DMS79 (cell line): ENCODE measurements at places on chromosomes 6 and 20.
A peak's percentile ranks its signal among the peaks of the same experiment; 100 is the strongest.

DNA sequence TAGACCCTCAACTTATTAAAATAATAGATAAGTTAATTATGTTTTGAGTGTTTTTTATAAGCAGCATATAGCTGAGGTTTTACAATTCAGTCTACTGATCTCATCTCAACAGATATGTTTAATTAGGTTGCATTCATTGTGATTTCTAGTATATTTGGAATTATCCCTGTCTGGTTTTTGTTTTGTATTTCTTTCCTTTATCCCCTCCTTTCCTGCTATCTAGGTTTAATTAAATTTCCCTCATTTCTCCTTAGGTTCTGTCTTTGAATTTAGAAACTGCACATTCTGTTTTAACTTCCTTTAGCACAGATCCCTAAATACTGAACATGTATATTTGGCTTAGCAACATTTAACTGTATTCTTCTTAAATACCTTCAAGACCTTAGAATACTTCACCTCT lies 4.9 kb upstream of the SUMO4 start:
- DNase-seq, result no peak

DNA sequence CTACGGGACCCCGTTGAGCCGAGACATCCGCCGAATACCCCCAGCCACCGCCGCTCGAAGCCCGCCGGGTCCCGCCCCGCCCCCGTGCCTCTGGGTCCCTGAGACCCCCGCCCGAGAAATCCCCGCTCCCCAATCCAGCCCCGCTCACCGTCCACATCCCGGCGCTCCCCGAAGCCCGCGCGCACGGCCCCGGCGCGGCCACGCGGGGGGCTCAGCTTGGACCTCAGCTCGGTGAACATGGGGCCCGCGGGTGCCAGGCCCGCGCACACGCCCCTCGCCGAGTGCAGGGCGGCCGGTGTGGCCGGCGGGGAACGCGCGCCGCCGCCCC lies 249 bp downstream of the SAMD10 start:
- DNase-seq, result no peak

DNA sequence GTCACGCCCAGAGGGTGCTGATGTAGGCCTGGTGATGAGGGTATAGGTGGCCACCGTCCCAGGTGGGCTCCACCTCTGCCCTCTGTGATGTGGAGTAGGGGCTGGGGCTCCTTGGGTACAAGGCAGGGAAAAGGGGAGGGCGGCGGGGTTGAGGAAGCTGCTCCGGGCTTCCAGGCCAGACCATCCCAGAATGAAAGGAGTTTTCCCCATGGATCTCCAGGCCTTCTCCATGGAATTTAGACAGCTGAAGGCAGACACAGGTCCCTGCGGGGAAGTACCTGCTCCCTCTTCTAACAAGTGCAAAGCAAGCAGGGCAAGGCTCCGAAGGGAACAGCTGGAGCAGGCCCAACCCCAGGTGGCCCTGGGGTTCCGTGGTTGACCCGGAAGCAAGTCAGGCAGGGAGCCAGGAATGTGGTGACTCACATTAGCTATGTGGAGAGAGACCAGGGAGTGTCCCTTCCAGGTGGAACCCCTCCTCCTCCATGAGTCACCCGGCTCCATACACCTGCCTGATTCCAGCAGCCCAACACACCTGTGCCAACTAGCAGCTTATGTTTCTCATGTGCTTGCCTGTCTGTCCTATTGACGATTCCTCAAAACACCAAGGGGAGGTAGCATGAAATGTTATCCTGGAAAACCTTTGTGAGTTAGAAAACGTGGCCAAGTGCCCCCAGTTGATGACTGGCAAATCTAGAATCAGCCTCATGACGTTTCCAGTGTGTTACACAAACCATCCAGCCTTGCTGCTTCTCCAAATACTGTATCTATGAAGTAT lies 59.7 kb upstream of the SNX9 start:
- DNase-seq, result peak; percentile 96

- no peak for DNase-seq
These were observed 131.3 kb upstream of the EDN1 start for GRCh38 chr6:12158686-12159415.

DNA sequence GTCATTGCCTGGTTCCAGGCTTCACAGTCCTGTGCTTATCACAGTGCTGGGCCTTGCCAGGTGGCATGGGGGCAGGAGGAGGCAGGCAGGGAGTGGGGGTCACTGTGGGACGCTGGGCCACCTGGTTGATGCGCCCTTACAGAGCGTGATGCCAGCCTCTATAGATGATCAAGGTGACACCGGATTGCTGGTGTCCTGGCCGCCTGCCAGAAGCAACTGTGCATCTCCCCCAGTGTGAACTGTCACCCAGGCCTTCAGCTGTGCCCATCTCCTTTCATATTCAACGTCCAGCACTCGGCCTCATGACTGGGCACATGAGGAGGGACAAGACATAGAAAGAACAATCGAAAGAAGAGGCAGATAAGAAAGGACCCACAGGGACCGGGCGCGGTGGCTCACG lies 318.9 kb downstream of the TAF4 start:
- no peak for DNase-seq

- DNase-seq, result no peak
These were observed 16.1 kb upstream of the HFE start for GRCh38 chr6:26071135-26071534.

GRCh38 chr6:34390531-34391472 lies 1.7 kb downstream of the NUDT3 start:
- peak; percentile 28 for DNase-seq

- peak; percentile 5 for DNase-seq
These were observed 191.4 kb downstream of the REV3L start for GRCh38 chr6:111291336-111292259.

- no peak for DNase-seq
These were observed 491.3 kb upstream of the GJE1 start for GRCh38 chr6:141641406-141641805.

DNA sequence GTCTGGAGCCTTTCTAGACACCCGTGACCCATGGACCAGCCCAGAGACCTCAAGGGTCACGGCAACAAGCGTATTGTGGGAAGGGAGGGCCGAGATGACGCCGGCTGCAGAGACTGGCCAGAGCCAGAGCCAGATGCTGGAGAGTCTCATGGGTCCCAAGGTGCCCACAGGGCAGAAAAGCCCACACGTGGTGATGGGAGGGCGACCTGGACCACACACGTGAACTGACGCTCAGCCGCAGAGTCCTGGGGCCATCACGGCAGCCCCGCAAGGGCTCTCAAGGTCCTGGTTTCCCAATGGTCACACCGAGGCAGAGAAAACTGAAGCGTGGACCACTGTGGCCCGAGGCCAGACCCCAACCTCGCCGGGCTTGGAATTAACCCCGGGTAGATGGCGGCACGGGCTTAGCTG lies 92.6 kb downstream of the YTHDF1 start:
- DNase-seq, result no peak
